ENCODE measurements at places on chromosomes 3 and 15.

- DNase-seq, result no peak
Observed at GRCh38 chr3:24227635-24228034, 267.0 kb downstream of the THRB start.

DNA sequence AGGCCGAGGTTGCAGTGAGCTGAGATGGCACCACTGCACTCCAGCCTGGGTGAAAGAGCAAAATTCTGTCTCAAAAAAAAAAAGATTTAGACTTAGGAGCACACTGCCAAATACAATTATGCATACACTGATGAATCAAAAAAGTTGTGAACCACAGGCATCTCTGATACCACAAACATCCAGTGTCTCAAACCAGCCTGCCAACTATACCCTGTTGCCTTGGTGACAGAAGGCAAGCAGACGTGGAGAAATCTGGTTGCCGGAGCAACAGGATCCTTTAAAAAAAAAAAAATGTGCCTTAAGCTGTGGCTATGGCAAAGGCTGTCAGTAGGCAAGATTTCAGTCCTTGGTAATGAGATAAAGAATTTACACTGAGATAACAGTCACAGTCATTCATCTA lies 202.3 kb downstream of the NEK10 start:
- peak; percentile 55 for DNase-seq

GRCh38 chr15:101112336-101113113 lies 139.3 kb downstream of the CHSY1 start:
- no peak for DNase-seq

DNA sequence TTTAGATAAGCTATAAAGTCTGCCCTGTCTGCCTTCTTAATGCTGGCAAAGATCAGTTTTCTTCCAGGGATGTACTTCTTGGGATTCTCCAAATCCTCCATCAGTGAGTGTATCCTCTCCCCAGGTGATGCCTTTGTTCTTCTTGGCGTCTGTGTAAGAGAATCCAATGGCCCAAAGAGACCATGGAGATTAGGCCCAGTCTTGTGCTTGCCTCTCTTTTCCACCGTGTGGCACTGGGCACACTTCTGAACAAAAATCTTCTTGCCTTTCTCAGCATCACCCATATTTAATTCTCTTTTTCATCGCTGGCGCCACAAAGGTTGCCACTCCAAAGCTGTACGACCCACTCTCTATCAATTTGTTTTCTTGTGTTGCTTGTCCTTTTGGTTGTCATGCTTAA lies 32.2 kb upstream of the TAMM41 start:
- DNase-seq, result no peak

DNA sequence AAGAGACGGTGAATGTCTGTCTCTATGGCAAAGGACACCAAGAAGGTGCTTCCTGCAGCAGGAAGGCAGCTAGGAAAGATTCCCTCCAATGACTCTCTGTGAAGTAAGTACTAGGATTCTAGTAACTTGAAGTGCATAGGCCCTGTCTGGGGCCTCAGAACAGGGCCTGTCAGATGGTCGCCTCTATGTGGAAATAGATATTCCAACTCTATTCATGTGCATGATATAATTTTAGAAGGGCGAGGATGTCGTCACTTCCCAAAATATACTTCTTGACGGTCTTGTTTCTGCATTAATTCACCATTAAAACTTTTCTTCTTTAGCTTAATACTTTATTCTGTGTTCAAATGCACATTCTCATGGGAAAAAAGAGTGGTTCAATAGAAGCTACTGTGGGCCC lies 167.0 kb downstream of the TLE3 start:
- no peak for DNase-seq

DNA sequence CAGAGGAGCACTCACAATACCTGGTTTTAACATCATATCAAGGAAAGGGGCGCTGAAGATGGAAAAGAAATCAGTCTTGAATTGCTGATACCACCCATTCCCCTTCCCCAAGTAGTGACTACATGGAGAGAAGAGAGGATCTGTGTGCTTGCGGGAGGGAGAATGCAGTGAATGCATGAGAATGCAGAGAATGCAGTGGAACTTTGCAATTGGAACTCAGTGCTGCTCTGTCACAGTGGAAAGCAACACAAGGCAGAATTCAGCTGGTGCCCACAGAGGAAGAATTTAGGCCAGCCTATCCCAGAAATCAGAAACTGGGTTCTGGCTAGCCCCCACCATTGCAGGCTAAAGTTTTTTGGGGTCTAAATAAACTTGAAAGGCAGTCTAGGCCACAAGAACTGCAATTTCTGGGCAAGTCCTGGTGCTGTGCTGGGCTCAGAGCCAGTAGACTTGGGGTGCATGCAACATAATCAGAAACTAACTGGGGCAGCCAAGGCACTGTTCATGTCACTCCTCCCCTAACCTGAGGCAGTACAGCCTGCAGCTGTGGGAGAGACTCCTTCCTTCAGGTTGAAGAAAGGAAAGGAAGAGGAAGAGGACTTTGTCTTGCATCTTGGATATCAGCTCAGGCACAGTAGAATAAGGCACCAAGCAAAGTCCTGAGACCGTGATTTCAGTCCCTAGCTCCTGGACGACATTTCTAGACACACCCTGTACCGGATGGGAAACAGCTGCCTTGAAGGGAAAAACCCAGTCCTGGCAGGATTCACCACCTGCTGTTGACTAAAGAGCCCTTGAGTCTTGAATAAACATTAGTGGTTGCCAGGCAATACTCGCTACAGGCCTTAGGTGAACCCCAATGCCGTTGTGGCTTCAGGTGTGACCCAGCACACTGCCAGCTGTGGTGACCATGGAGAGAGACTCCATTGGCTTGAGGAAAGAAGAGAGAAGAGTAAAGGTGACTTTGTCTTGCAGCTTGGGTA lies 329.3 kb downstream of the TBL1XR1 start:
- no peak for DNase-seq

DNA sequence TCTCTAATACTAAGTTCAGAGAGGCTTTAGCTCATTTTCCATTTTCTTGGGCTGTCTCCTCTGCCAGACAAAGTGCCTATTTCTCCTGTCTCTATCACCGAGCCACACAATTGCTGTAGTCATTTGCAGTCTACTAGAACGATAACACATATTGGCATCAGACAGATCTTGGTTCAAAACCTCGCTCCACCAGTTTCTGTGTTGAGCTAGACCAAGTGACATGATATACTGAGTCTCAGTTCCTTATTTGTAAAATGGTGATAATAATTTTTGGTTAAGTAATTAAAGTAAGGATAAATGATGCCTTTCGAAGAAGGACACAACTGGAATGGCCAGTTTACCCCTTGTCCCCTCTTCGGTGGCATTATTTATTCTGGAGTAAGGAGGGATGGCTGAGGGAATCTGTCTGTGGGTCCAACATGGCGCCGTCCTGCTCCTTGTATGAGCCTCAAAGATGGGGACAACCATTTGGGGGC lies 398 bp upstream of the RAB7A start:
- no peak for DNase-seq

- DNase-seq, result no peak
Observed at GRCh38 chr3:71548705-71549384, 34.7 kb downstream of the FOXP1 start.

DNA sequence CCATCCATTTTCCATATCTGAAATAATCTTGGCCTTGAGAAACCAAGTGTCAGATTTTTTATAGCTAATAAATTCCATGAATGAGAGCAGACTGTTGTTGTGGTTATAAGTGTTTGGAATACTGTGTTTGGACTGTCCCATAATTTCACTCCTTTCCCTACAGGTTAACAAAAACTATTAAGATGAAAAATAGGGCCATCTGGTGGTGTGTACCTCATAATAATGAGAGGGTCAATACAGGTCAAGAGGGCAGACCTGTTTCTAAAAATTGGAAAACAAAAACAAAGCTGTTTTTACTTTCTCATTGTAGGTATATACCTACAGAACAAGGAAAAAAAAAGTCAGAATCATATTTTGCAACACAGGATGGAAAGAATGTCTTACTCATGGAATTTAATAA lies 553.8 kb upstream of the SGO1 start:
- DNase-seq, result no peak

- DNase-seq, result no peak
Observed at GRCh38 chr3:67093305-67093704, 95.2 kb downstream of the KBTBD8 start.

DNA sequence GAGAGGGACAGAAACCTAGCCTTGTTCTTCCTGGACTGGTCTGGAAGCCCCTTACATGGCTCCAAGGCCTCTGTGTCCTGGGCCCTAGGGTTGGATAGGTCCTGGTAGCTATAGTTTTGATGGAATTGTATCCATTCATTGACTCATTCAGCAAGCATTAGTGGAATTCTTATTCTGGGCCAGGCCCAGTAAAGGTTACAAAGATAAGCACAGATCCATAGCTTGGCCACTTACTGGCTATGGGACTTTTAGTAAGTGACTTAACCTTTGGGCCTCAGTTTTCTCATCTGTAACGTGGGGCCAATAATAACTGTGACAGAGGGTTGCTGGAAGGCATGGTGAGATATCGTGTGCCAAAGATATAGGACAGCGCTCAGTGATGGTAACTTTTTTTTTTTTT lies 13.6 kb upstream of the DAG1 start:
- no peak for DNase-seq

DNA sequence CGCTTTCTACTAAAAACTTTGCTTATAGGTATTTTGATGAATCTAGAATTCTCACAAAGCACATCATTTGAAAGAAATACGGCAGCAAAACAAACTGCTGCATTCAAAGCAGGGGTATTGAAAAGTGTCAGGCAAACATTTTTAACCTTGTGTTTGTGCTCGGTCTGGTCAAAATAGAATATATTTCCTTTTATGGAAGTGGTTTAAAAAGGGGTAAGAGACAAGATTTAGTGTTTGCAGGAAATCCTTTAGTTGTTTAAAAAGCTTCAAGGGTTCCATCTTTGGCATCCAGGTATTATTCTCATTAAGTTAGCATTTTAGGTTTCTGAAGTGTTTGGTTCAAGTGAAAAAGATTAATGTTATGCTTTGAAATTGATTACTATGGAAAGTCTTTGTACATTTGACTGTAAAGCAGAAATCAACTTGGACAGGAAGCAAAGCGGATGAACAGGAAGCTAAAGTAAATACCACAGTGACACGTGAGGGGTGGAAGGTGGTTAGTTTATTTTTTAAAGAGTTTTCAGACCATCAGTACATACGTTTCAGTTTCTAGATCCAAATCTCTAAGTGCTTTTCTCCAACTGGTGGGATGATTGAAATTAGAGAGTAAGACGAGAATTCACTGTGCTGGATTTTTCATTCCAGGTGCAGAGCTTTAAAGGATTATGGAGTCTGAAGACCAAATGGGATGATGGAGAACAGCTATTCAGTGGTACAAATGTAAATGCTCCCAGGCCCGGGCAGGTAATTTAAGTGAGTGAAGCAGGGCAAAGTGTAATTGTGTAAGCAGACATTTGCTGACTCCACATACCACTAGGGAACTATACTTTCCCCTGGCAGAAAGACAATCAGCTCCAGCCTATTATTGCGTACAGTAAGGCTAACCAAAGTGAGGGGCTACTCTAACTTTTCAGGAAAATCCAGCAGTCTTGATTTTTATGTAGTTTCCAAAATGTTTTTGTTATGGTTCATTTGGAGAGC lies 341.8 kb upstream of the TBL1XR1 start:
- DNase-seq, result peak; percentile 52

DNA sequence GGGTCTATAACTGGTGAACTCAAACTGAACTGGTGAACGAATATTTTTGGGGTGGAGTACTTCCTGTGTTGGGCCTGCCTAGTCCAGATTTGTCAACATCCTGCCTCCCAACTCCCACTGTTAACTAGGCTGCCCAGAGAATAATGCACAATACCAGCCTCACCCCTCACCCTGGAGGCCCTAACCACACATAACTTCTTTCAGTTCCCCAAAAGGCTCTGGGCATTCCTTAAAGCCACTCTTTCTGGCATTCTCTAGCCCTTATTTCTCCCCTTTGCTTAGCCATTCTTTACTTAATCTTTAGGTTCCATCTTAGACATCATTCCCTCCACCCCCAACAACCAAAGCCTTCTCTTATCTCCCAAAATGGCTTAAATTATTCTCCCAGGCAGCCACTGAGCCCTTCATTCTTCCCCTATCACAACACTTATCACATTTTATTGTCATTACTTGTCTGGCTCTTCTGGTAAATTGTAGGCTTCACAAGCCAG lies 9.1 kb upstream of the SEC11A start:
- peak; percentile 99 for DNase-seq

DNA sequence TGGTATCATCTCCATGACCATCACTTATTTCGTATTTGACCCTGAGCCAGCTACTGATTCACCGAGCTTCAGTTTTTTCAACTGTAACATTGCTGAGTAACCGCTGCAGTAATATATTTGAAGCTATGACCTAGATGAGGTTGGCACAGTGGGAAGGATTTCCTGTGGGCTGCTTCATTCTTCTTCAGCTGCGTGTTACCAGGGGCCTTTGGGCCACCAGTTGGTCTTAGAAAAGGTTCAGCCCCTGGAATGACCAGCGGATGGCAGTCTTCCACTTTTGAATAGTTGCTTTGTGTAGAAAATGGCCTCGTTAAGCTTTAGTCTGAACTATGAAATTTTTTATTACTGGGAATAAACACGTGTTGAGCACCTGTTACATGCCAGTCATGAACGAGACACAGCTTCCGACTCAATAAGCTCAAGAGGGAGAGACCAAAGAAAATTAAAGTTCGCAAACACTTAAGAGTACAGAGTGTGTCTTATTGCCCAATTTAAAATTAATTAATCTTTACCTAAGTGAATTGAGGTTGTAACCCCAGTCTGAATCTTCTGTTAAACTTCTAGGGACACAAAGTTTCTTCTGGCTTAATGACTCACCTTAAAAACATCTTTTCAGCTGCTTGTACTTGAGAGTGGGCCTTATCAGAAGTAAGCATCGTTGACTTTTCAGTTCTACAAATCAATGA lies 57.6 kb upstream of the NR2E3 start:
- DNase-seq, result peak; percentile 79

GRCh38 chr15:55247766-55248427 lies 41.7 kb downstream of the RAB27A start:
- peak; percentile 66 for DNase-seq

GRCh38 chr15:99118258-99118632 lies 13.4 kb downstream of the SYNM start:
- DNase-seq, result no peak

DNA sequence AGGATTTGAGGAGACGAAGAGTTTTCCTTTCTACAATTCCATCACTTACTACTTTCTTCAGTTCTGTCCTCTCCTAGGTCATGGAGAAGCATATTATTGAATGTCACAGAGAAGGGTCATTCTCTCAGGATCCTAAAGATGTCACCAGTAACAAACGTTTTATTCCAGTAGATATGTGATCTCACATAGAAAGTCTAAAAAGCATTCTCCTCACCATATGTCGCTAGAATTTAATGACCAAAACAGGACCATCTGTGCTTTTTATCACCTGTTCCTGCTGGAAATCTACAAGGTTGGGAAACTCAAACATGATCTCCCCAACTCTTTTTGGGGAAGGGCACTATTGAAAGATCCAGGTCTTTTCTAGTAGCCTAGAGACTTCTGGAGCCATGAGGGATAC lies 24.0 kb upstream of the FRMD5 start:
- DNase-seq, result no peak
